GM23248 (cell line): ENCODE measurements at places on chromosomes 16 and 17. TPM values are rescaled to one million over a fixed set of nuclear protein-coding genes. Genes with fewer than 3 reads are reported as not detected.

GRCh38 chr16:8924214-8924613, 39.5 kb downstream of the USP7 start:
- DNase-seq = no peak

DNA sequence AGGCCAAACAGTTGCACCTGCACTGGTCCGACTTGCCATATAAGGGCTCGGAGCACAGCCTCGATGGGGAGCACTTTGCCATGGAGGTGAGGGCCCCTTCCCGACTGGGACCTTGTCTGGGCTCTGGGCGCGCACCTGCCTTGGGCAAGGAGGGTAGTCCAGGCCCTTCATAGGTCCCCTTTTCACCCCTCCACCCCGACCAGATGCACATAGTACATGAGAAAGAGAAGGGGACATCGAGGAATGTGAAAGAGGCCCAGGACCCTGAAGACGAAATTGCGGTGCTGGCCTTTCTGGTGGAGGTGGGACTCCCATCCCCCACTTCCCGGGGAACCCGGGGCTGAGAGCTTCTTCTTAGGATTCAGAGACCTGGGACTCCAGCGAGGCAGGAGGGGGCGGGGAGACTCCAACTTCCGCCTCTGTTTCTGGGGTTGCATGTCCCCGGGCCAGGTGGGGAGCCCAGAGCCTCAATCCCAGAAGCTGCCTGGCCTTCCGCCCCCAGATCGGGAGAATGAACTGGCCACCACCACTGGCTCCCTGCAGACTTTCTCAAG, 7.8 kb downstream of the CA4 start:
- no peak for DNase-seq

DNA sequence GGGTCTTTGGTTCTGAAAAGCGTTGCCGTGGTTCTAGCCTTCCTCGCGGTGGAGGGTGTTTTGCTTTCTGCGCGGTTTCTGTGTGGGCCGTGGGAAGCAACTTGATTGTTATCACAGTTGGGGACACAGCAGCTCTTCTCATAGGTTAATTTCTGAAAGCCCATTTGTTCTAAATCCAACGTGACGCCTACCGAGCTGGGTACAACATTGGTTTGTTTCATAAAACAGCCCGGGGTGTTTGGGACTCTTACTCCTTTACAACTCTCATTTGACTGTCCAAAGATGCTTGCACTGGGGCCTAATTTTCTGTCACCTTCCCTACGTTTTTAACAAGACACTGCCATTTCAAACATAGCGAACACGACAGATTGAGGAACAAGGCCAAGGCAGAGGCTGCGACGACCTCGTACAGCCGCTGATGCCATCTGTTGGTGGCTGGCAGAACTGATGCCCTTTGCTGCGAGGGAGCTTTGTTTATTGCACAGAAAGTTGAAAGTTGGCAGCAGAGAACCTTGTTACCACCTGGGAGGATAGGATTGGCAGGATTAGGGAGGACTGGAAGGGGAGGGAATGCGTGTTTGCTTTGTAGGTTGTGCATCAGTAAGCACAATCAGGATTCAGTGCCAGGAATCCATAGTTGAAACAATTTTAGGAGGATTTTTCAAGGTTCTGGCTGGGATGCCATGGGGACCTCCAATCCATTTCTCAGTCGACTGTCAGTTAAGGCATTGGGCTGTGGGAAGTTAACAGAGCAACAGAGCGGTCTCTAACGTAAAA, 98.3 kb downstream of the PITPNC1 start:
- peak; percentile 86 for DNase-seq

DNA sequence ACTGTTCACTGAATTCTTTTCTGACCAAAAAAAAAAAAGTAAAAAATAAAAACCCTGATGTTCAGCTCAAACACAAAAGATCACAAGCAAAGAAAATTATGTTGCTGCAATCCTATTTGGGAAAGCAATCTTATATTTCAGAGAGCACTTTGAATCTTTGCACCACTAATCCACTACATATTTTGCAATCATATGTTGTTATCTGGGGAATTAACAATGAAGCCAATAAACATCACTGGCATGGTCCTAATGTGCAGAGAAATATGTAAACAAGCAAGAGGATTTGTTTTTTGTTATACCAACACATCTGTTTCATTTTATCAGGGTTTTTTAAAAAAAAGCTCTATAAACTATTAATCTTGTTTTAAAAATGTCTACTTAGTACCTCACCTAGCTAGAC, 84.1 kb downstream of the TOX3 start:
- no peak for DNase-seq

- no peak for DNase-seq
These were observed 196.6 kb upstream of the CIBAR2 start for GRCh38 chr16:85308611-85309540.

- peak; percentile 31 for DNase-seq
These were observed 65.2 kb upstream of the SIAH1 start for GRCh38 chr16:48450367-48450766.

DNA sequence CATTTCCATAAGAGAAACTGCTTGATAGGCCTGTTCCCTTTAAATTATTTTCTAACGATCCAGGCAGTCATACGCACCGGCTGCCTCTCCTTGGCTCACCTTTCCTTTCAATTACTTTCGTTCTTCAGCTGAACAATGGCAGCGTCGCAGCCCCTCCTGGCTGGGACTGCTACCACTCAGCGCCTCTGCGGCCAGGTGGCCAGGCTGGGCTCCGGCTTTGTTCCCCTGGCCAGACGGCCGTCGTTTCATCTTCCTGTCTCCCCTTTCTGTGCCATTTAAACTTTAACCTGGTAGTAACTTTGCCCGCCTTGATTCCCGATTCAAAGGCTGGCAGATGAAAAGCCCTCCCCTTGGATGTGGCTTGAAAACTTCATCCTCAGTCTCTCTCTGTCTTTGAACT, 79.0 kb downstream of the C16orf78 start:
- no peak for DNase-seq

DNA sequence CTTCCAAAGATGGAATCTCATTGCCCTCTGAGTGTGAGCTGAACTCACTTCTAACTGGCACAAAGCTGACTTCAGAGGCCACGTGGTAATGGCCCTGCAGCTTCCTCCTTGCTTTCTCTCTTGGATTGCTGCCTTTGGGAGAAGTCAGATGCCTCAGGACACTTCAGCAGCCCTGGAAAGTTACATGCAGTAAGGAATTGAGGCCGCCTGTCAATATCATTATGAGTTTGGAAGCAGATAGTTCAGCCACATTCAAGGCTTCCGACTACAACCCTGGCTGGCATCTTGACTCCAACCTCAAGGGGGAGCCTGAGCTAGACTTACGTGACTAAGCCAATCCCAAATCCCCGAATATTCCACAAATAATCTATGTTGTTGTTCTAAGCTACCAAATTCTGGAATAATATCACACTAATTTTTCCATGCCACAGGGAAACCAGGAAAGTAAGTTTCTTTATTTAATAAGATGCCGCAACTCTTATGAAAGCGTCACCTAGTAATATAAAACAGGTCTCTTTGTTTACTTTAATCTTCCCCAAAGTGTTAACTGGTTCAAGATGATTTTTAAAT, 13.6 kb downstream of the CEP20 start:
- DNase-seq = peak; percentile 90

DNA sequence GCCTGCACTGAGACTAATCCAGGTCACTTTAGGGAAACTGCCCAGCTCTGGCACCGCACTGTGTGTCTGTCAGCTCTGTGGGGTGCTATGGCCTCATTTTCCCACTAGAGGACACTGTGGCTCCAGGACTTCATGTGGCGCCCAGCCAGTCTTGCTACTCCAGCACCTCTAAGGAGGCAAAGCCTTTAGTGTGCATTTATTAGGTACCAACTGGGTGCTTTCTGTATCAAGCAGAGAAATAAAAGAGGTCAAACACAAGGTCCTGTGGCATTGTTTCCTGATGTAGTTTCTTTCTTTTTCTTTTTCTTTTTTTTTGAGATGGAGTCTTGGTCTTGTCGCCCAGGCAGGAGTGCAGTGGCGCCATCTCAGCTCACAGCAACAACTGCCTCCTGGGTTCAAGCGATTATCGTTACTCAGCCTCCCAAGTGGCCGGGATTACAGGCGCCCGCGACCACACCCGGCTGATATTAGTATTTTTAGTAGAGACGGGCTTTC, 12.5 kb upstream of the RHBDL3 start:
- peak; percentile 89 for DNase-seq

GRCh38 chr17:50581316-50581715, 20.8 kb downstream of the CACNA1G start:
- no peak for DNase-seq

- DNase-seq = peak; percentile 53
These were observed 2.0 kb upstream of the NAE1 start for GRCh38 chr16:66832661-66833305.

- DNase-seq = no peak
These were observed 73.4 kb upstream of the CREBBP start for GRCh38 chr16:3953728-3954410.

DNA sequence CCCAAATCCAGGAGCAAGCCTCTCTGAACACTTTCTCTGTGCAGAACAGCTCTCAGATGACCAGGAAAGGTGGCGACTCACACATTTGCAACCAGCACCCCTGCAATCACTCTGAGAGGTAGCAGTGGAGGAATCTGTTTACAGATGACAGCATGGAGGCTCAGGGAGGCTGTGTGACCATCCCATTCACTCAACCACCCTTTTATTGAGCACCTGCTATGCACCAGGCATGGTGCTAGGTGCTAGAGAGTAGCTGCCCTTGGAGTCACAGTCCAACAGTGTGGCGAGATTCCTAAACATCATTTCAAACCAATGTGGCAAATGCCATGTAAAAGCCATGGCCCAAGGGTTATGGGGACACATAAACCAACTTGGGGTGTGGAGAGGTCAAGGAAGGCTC, 1.5 kb upstream of the ITGB4 start:
- no peak for DNase-seq

DNA sequence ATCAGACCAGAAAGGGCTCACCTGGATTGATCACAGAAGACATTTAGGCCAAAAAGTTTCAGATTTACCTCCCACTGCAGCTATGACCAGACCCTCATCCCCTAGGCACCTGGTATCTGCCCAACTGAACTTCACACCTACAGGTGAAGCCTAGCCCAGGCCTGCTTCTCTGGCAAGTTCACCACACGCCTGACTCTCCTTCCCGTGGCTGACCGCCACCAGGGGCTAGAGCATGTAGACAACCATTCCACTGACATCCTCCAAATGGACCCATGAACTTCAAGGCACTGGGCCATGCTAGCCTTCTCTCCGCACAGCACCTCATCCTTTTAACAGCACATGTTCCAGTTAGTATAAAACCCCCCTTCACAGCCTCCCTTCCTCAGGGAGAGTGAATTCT, 18.8 kb downstream of the ZCCHC14 start:
- no peak for DNase-seq

- DNase-seq = peak; percentile 86
These were observed 118.9 kb downstream of the AATF start for GRCh38 chr17:37067555-37068111.

- DNase-seq = no peak
These were observed 2.2 kb downstream of the CYTH1 start for GRCh38 chr17:78779850-78780249.

GRCh38 chr16:69306031-69306430, 5.1 kb upstream of the VPS4A start:
- DNase-seq = no peak

DNA sequence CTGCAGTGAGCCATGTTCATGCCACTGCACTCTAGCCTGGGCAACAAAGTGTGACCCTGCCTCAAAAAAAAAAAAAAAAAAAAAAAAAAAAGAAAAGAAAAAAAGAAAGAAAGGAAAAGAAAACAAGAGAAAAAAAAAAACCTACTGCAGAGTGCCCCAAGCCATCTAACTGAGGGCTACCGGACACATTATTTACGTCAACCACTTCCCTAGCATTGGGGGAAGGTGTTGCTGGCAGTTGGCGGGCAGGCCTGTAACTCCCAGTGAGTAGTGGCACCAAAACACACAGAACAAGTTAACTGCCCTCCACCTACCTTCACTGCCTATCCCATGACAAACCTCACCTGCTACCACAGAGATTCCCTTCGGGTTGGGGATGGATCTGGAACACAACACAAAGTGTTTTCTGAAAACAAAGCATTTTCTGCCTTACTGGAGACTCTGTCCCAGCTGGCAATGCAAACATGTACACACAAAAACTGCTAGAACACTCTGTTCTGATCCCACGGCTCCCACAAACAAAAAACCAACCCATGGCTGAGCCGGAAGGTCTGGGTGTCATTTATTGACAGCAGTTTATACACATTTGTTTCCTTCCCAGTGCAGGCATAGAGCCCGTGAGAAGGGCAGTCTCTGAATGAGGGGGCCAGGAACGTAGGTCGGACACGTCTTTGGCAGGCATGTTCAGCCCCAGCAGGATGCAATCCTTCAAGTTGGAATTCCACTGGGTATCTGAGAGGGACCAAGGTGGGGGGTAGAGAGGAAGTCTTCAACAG, 11.0 kb downstream of the PHB1 start:
- DNase-seq = no peak

GRCh38 chr16:57949595-57950238, 21.2 kb downstream of the CNGB1 start:
- DNase-seq = peak; percentile 26

GRCh38 chr17:63537991-63538692, 12.1 kb upstream of the DCAF7 start:
- peak; percentile 40 for DNase-seq

Gene PRAC2
- not detected in 2 replicates for total RNA-seq

Gene RDM1
- not detected in 2 replicates for total RNA-seq

Gene NPIPA7
- 6.4 and 13.6 TPM in 2 replicates for total RNA-seq

Gene MYO18A
- 30.5 and 33.9 TPM in 2 replicates for total RNA-seq

Gene CACNG3
- total RNA-seq = not detected in 2 replicates

Gene ZNHIT3
- total RNA-seq = 21.8 and 28.4 TPM in 2 replicates

Gene OTOA
- not detected in 2 replicates for total RNA-seq

Gene KRT10
- 21.8 and 23.3 TPM in 2 replicates for total RNA-seq

Gene TP53TG3F
- total RNA-seq = not detected in 2 replicates

Gene ZMYND15
- 0.32 and 0.89 TPM in 2 replicates for total RNA-seq

Gene SLC6A2
- not detected in 2 replicates for total RNA-seq

Gene RNF43
- under 0.01 TPM in 1 of 2 replicates, not detected in the other for total RNA-seq
